Chondrocyte (in vitro differentiated cells): ENCODE measurements at places on chromosomes 4 and X. TPM values are rescaled to one million over a fixed set of nuclear protein-coding genes. Genes with fewer than 3 reads are reported as not detected.

The HSPA4L gene
- total RNA-seq: 3.7 to 5.7 TPM (median 4.0 TPM) in 3 replicates

The PDLIM3 gene
- total RNA-seq: 14.3 to 68.5 TPM (median 63.0 TPM) in 3 replicates

The PCDH19 gene
- total RNA-seq: 5.0 to 63.2 TPM (median 5.3 TPM) in 3 replicates

The PPP4R3C gene
- not detected in 3 replicates for total RNA-seq

The ARAP2 gene
- total RNA-seq: 1.4 to 1.6 TPM (median 1.5 TPM) in 3 replicates

The FHIP1A gene
- total RNA-seq: 1.7 to 4.8 TPM (median 1.8 TPM) in 3 replicates
